Fibroblast of skin of left biceps (primary cell): ENCODE measurements at places on chromosomes 5 and 9.

GRCh38 chr5:135654761-135655467, 76.1 kb upstream of the CXCL14 start:
- DNase-seq = no peak

GRCh38 chr5:42360616-42361314, 62.5 kb upstream of the GHR start:
- no peak for DNase-seq

- no peak for DNase-seq
Observed at GRCh38 chr5:5285906-5286305, 136.6 kb upstream of the ICE1 start.

GRCh38 chr5:35853631-35854030, 3.1 kb upstream of the IL7R start:
- no peak for DNase-seq

DNA sequence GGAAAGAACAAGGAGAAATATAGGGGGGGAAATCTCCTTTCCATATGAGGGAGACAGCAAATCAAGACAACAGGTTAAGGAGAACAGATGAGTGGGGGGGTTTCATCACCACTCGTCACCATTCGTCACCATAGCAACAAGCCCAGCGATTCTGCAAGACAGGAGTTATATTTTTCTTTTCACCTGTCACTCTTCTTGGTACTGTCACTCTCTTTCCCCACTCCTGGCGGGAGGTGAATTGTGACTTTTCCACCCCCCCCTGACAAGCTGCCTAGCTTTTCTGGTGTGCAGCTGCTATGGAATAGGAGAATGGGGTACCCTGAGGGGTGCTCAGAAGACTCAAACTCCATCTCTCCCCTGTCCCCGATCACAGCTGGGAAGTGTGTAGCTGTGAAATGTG, 239.9 kb downstream of the FAM114A2 start:
- no peak for DNase-seq

DNA sequence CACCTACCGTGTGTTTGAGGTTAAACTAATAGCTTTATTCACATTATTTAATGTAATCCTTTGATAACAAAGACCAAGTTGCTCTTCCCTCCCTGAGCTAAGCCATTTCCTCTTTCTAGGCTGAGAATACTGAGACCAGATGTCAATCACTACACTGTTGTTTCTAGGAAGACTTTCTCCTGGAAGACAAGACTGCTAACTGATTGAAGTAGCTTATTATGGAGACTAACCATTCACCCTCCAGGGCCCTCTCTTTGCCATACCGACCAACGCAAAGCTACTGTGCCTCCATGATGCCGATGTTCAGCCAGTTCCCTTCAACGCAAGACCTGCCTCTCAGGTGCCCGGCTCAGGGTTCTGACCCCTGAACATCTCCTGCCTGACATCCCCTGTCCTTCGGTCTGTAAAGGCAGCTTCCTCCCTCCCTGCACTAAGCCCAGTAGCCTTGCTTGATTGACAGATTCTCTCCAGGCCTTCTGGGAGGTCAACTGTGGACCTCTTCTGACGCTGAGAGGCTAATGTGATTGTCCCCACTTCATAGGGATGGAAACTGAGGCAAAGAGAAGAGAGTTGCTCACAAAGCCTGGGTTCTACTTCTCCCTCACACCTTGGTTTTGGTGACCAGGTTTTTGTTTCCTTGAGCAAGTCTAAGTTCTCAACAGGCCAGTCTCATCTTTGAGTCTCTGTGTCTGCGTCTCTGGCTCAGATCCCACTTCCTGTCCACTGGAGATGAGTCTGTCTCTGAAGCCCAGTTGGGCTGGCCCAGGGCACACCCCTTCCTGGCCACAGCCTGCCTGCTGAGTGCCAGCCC, 259.7 kb upstream of the IRX2 start:
- no peak for DNase-seq

DNA sequence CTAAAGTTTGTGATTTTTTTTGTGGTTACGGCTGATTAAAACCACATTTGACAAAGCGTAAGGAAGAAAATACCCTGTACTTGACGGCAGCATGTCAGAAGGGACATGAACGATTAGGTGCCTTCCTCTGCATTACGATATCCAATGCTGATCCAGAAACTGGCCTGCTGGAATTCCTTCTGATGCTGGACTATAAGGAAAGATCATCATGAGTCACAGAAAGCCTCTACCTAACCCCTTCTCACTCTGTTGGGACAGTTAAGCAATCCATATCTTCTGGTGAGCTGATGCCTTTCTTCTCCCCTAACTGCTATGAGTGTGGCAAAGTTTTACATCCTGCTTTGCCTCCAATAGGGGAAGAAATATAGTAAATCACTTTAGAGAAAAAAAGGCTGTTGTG, 78.4 kb upstream of the PAPPA start:
- peak; percentile 94 for DNase-seq

DNA sequence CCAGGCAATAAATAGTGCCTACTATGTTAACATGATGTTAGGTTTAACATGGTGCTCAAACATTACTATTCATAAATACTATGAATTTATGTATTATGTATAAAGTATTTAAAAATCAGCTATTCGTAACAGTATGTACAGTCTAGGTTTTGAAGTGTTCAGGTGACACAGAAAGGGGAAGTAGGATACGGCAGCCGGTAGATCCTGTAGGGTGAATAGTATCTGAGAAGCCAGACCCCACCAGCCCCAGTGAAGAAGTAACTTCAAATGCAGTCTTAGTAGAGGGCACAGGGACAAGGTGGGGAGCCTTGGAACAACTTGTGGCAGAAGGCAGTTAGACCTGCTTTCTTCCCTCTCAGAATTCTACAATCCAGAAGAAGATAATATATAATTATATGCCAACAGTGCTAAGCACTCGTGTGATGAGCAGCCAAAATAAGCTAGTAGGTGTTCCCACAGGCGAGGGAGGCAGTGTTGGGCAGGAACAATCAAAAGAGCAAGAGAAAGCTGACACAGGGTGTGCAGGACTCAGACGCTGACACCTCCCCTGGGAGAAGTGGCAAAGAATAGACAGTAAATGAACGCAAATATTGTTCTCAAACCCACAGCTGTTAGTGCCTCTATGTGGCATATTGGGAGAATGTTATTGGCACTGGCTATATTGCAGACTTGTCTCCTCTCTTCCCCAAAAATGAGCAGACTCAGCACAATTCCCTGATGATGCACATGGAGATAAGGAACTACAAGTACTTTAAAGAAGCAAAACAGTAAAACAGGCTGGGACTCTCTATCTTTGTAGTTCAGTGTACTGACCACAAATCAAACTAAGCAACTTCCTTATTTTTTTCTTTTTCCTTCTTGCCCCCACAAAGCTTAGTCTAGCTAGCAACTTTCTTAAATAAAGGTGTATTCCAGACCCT, 4.6 kb downstream of the ZNF367 start:
- DNase-seq = no peak

- peak; percentile 43 for DNase-seq
Observed at GRCh38 chr9:2231829-2232228, 216.7 kb downstream of the SMARCA2 start.
